ENCODE measurements at places on chromosomes 2 and 18. TPM values are rescaled to one million over a fixed set of nuclear protein-coding genes. Genes with fewer than 3 reads are reported as not detected.
A peak's percentile ranks its signal among the peaks of the same experiment; 100 is the strongest.

DNA sequence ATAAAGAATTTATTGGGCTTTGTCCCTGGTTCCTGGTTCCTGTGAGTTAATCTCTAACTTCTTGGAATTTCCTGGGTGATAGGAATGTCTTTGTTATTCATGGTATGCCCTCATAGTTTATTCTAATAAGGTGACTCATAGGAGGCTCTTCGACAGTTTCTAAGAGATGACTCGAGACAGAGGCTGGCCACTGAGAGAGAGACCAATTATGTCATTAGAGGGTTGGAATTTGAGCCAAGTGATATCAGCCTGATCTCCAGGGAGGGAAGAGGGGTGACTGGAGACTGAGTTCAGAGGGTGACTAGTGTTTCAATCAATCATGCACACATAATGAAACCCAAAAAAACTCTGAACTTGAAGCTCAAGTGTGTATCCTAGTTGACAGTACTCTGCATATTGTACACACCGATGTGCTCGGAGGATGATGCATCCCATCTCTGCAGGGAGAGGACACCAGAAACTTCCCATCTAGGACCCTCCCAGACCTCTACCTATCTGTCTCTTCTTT, 185.7 kb downstream of the MTCL1 start:
- peak; percentile 91 for DNase-seq

EGR4 gene
- not detected for total RNA-seq

KRCC1 gene
- total RNA-seq, result 35.3 TPM

OSBPL6 gene
- total RNA-seq, result 10.1 TPM

GTF2A1L gene
- total RNA-seq, result 0.60 TPM
